ENCODE measurements at places on chromosomes 7 and 10. TPM values are rescaled to one million over a fixed set of nuclear protein-coding genes. Genes with fewer than 3 reads are reported as not detected.

GRCh38 chr7:45651540-45651939 lies 77.4 kb downstream of the ADCY1 start:
- no peak for DNase-seq

DNA sequence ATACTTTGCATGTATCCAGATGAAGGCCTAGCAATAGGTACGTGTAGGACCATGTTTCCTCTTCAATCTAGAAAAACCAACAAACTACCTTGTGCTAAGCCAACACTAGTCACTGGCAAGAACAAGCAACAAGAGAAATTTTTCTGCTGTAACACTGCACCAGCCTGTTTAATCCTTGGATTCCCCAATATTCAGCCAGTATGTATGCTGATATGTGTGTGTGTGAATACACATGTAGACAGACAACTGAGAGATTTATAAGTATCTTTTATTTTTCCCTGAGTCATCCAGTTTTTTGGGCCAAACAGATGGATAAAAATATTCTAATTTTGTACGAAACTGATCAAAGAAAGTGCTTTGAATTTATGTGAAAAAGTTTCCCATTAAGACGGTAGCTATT lies 26.2 kb downstream of the GLI3 start:
- no peak for DNase-seq

- no peak for DNase-seq
Measured at GRCh38 chr7:159039716-159040115, 105.0 kb downstream of the VIPR2 start.

GRCh38 chr7:151114151-151115090 lies 28.1 kb downstream of the AGAP3 start:
- DNase-seq: no peak

GRCh38 chr7:80937336-80937735 lies 18.5 kb upstream of the SEMA3C start:
- DNase-seq: no peak

GRCh38 chr7:107686816-107687387 lies 26.3 kb downstream of the SLC26A4 start:
- DNase-seq: no peak

DNA sequence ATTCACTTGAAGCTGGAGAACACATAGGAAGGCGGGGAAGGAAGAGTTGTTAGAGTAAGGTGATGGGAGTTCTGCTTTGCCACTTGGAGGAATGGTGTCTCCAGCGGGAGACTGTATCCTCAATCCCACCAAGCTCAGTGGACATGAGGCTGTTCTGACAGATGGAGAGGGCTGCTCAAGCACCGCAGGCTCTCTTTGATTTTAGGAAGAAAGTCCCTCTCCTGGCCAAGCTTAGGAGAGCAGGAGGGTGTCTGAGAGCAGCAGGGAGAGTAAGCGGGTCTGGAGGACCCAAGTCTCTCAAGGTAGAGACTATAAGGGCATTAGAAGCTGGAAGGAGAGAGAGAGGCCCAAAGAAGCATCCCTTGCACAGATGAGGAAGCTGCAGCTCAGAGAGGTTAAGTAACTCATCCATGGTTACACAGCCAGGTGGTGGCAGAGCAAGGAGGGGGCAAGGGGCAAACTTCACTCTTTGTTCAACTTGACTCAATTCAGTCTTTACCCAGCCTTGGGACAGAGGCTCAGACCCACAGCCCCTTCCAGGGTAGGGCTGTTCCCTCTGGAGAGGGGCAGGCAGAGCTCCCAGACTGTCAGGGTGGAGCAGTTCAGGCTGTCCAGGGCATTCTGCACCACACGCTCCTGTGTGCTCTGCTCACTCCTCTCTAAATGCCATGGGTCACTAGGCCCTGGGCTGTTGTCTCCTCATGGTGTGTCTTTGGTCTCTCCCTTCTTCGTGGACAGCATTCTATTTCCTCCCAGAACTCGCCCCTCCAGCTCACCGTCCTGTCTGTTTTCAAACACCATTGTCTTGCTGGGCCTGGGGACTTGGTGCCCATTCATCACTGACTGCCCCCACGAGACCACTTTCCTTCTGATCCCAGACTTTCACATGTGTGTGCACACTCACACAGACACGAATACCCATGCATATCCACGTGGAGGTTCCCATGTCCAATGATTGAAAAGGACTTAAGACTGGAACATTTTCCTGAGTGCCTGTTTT lies 8.9 kb downstream of the CHAT start:
- DNase-seq: no peak

DNA sequence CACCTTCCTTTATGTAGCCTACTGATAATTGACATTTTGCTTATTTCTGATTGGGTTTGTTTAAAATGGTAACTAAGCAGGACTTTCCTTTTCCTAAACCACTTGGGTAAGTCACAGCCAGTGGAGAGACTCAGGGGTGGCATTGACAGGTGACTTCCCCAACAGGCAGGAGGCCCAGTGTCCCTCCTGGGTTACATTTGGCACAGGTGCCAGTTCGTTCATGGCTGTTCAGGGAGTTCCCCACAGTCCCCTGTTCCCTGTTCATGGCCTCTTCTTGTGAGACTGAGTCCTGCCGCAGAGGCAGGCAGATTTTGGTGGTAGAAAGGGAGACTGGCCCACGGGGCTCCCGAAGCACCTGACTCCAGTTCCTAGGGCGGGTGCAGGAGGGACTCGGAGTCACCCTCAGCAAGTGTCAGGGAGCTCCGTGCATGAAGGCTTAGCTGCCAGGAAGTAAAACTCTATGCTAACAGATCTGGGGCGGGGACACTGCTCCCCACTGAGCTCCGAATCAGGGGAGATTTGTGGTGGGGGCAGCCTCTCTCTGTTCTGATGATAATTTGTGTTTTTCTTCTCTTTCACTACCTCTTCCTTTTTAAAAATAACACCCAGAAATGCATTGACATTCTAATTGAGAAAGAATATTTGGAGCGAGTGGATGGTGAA lies 84.1 kb downstream of the EZH2 start:
- DNase-seq: no peak

DNA sequence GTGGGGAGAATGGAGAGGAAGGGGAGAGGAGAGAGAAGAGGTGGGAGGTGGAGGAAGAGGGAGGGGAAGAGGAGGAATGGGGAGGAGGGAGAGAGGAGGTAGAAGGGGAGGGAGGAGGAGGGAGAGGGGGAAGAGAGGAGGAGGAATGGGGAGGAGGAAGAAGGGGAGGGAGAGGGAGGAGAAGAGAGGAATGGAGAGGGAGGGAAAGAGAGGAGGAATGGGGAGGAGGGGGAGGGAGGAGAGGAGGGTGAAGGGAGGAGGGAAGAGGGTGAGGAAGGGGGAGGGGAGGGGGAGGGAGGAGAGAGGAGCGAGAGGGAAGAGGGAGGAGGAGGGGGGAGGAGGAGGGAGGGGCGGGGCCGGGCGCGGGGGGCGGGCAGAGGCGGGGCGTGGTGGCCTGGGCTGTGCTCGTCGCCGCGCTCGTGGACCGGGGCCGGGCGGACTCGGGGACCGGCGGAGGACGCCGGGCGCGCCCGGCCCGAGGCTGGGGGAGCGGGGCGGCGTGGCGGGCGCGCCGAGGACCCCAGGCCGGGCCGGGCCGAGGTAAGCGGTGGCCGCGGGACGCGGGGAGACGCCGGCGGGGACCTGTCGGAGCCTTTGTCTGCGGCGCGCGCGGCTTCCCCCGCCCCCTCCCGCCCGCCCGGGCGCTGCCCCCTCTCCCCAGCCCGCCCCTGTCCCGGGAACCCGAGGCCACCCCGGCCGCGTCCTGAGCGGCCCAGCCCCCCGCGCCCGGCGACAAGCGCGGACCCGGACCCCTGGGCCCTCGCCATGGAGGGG lies at the start of gene SLC29A4:
Gene SLC29A4, plus strand, starts transcription at position 401 of the 774 bp plus-strand sequence. CDS start 4,874 bp downstream, outside the sequence.
- peak; percentile 61 for DNase-seq

DNA sequence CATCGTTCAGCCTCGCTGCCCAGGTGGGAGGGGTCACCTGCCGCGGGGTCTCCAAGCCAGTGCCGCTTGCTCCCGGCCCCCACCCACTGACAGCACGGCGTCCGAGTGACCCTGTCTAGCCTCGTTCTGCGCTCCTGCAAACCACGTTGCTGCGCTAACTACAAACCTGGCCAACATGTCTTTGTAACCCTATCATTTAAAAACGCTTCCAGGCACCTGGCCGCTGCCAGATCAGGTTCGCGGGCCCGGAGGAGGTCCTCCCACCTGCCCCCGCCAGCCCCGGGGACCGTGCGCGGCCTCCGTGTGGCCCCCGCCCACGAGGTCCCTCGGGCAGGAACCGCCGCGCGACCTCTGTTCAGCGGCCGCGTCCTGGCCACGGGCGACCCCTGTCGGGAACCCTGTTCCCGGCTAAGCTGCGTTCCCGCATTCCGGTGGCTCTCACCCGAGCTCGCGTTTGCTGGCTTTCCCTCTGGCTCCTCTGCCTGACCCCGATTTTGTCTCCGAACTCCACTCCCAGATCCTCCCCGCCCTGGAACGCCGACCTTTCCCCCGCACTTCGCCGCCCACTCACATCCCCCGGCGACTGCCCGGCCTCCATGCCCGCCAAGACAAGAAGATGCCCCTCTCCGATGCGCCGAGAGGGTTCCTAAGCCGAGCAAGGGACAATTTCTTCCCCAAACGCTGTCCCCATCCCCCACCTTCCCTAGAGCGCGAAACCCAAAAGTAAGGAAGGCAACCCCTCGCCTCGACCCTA lies 2.4 kb downstream of the SFMBT2 start:
- DNase-seq: peak; percentile 66

DNA sequence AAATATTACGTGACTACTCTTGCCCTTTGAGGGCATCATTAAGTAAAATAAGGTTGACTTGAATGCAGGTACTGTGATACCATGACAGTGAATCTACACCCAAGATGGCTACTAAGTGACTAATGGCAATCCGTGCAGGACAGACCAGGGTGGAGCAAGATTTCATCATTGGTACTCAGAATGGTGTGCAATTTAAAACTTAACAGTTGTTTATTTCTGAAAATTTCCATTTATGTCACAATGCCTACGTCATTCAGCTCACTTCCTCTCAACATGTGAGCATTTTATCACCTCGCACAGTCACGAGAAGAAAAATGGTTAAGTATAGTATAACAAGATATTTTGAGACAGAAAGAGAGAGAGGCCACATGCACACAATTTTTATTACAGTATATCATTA lies 50.3 kb upstream of the MET start:
- DNase-seq: no peak

DNA sequence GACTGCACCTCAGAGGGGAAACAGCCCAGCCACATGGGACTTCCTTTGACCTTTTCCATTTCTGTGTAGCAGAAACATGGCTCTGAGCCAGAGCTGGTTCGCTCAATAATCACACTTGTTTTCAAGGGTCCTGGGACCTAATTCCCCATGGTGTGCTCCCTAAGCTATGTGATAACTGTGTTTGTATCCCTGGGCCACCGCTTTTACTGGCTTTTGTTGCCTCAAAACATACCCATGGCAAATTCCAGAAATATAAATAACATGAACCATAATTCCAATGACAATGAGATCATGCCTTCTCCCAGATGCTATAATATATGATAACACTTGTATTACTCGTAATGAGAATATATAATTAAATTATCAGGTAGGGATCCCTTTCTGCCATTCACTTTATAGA lies 196.4 kb downstream of the GFRA1 start:
- no peak for DNase-seq

GRCh38 chr7:72406820-72407403 lies 5.2 kb downstream of the CALN1 start:
- DNase-seq: no peak

DNA sequence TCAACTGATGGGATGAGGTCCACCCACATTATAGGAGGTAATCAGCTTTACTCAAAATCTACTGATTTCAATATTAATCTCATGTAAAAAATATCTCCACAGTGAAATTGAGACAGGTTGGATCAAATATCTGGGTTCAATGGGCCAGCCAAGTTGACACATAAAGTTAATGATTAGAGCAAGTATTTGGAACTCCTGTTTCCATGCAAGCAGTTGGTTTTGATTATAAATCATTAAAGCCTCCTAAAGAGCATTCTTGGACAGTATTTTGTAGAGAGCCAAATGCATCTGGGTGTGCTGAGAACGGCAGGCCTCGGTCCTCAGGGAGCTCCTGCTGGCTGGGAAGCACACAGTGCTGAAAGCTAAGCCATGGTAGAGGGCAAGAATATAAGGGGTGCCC lies 126.9 kb upstream of the BTBD16 start:
- no peak for DNase-seq

DNA sequence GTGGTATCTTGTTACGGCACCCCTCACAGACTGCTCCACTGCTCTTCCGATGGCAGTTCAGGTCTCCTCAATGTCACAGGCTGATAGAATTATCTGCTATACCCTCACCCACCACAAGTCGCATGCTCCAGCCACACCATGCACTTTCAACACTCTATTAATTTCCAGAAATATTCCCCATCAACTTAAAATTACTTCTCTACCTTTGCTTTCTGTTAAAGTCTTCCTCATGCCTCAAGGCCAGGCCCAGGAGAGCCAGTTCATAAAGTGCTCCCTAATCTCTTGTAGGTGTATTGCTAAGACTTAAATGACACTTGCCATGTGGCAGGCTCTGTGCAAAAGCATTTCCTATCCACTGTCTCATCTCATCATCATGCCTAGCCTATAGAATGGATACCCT lies 105.9 kb upstream of the ARID5B start:
- DNase-seq: no peak

- no peak for DNase-seq
Measured at GRCh38 chr10:78312197-78313047, 278.8 kb downstream of the RPS24 start.

DNA sequence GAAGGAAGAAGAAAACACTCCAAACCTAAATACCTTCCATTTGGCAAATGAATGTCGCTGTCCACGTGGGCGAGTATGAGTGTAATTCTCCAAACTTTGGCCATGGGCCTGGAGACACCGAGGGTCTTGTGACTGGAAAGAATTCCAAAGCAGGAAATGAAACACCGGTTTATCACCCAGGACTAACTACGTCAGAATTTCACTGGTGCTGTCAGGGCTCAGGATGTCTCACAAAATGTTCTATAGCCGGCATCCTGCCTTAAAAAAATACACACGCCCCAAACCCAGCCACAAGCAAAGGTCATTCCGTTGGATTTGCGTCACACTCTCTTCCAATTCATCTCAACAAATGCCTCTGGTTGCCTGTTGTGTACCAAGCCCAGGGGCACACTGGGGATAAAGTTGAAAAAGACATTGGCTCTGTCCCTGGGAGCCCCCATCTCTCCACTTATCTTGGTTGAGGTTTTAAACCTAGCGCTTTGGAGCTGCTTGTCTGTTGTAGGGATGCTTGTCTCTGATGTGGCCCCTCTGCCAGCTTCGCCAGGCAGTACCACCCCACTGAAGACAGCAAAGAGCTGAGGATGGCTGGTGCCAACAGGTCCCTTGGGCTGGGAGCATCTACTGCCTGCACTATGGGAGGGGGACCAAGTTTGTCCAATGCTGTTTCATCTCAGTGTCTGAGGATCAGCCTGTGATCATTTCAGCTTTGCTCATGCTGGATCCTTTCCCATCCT lies 31.2 kb downstream of the GSTO2 start:
- DNase-seq: peak; percentile 83

- peak; percentile 99 for DNase-seq
Measured at GRCh38 chr7:112449902-112450806, at the start of gene IFRD1. IFRD1 (plus strand) TSS chr7:112450460; CDS start chr7:112450689, 229 bp downstream.

SUN3 gene
- not detected for polyA plus RNA-seq

SPDYE1 gene
- not detected for polyA plus RNA-seq

OR2A42 gene
- 0.01 TPM for polyA plus RNA-seq

GPR85 gene
- polyA plus RNA-seq: 0.58 TPM

SAP25 gene
- 2.3 TPM for polyA plus RNA-seq

SEMA3A gene
- 0.59 TPM for polyA plus RNA-seq

ADAM22 gene
- polyA plus RNA-seq: 0.51 TPM

UTF1 gene
- polyA plus RNA-seq: not detected

ASAH2 gene
- 0.15 TPM for polyA plus RNA-seq

MMP21 gene
- 0.06 TPM for polyA plus RNA-seq

TCAF2 gene
- 0.25 TPM for polyA plus RNA-seq

FIS1 gene
- 147 TPM for polyA plus RNA-seq

ZNF746 gene
- 7.0 TPM for polyA plus RNA-seq
